SHP77 (cell line): ENCODE measurements at places on chromosomes 1 and 21.

- no peak for DNase-seq
Observed at GRCh38 chr1:60540141-60540540, 466.6 kb upstream of the C1orf87 start.

DNA sequence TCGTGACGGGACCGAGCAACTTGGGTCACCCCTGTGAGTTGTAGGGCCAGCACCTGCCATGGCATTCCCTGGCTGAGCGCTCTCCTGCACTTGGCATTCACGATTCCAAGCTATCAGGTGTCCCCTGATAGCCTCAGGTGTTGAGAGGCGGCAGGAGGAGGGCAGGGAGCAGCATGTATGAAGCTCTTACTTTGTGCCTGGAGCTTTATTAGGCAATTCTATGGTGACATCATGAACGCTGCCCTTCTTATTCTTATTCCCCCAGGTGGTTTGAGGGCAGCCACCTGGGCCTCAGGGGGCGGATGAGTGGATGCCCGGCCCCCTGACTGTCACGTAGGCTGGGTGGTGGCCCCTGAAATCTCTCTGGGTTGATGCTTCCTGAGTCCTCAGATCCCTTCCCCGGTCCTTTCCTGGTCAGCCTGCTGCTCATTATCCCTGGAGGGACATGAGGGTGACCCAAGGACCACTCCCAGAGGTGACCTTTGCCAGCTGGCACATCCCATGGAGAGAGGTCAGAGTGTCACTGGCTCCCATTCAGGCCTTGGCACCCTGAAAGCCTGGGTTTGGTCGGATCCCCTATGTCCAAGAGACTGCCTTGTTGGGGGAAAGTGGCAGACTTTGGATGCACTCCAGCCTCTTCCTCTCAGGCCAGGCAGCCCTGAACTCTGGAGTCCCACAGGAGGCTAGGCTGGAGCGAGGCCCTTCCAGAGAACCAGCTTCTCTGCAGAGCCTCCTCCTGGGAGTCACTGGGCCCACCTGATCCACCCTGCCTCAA, 51.9 kb downstream of the SPSB1 start:
- DNase-seq = no peak

DNA sequence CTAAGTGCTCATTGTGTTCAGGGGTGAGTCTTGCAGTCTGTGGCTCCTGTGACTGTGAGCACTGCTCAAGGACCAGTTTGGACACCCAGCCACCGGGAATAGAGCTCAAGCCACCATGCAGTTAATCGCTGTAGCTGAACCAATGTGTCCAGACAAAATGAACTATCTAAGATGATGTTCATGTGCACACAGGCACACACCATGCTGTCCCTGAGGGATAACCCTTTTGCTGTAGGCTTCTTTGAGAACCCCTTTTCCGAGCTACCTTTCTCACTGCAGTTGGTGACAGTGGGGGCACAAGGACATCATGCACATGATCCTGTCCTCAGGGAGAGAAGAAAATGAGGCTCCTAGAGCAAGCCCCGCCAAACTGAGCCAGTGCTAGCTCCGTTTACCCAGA, 50.6 kb upstream of the CTBS start:
- no peak for DNase-seq

DNA sequence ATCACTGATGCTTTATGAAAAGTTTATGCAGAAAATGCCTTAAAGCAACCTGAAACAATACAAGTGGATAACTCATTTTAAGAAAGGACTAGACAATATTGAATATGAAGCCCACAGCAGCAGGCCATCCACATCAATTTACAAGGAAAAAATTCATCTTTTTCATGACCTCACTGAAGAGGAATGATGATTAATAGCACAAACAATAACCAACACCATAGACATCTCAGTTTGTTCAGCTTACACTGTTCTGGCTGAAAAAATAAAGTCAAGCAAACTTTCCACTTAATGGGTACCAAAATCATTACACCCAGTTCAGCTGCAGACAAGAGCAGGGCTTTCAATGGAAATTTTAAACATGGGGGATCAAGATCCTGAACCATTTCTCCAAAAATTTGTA, 380.6 kb upstream of the NEGR1 start:
- no peak for DNase-seq

DNA sequence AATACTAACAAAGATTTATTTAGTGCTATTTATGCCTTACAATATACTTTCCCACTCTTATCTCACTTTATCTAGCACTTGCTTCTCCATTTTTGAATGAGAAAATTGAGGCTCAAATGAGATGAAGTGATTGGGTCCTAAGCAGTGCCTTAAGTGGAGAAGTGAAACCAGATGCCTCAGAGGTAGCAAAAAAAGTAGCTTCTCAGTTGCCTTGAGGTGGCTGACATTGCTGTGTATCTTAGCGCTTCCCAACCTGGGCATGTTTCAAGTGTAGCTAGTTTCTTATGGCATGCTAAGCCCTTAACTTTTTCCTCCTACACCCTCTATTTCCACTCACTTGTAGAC, 390.4 kb downstream of the OMA1 start:
- no peak for DNase-seq

DNA sequence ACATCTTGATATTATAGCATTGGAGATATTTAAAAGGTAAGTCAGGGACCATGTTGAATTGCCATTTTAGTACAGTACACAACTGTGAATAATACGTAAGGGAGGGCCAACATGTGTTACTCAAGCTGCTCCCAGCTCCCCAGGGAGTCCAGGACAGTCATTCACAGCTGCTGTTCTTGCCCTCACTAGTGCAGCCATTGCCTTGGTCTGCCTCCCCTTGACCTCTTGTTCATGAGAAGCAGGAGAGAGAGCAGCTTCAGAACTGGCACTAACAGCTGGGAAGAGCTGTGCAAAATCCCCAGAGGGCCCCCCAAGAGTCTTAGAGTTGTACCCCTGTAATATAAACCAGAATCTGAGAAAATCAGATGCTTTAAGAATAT, 16.4 kb downstream of the TCEANC2 start:
- DNase-seq = no peak

DNA sequence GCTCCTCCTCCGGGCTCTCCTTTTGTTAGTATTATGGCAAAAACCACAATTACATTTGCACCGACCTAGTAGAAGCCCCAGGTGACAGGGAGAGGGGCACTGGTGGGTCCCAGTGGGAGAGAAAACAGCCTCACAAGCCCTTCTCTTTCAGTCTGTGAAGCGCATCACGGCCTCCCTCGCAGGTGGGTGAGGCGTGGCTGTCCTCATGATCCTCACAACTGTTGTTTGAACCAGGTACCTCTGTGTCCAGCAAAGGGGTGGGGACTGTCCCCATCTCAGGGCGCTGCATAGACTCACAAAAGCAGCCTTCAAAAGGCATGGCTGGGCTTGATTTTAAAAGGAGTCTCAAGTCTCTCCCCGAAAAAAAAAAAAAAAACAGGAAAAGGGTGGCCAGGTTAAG, 7.9 kb upstream of the C2CD2 start:
- no peak for DNase-seq

DNA sequence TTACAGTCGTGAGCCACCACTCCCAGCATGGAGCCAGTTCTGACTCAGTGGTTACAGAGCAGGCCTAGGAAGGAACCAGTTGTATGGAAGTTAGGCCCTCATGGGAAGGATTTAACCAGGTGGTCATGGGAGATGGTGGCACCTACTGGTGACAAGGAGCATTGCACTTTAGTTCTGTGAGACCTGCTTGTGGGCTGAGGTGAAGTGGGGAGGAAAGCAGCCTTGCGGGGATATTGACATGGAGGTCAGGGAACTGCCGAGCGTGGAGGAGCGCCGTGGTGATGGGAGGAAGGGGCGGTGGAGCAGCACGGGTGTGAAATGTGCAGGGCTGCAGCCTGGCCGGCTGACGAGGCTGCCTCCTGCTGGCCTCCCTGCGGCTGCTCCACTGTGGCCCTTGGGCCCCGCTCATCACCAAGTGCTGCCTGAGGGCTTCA, 100.4 kb downstream of the GALNT2 start:
- DNase-seq = peak; percentile 62

DNA sequence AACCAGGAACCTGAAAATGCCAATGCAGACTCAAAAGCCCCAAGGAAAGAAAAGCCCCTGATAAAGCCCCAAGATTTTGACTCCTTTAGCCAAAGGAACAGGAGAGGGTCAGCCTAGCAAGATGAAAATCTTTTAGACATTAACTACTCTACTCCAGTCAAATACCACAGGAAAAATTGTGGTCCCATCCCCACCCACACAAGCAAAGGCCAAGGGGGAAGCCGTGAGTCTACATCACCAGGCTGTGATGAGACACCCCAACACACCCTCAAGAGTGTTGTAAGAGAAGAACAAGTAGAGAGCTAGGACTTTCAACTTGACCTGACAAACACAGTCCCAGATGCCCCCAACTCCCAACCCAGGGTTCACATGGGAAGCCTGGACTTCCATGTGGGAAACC, 192.8 kb upstream of the NR5A2 start:
- no peak for DNase-seq

GRCh38 chr1:209728466-209728865, 23.8 kb downstream of the HSD11B1 start:
- no peak for DNase-seq

DNA sequence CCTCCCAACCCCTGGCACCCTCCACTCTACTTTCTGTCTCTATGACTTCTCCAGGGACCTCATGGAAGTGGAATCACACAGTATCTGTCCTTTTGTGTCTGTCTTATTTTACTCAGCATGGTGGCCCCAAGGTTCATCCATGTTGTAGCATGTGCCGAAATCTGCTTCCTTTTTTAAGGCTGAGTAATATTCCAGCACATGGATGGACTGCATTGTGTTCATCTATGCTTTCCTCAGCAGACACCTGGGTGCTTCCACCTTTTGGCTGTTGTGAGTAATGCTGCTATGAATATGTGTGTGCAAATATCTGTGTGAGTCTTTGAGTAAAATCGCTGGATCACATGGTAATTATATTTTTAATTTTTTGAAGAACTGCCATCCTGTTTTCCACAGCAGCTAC, 1.6 kb upstream of the PFKL start:
- DNase-seq = no peak

GRCh38 chr1:86231076-86231475, 74.5 kb upstream of the COL24A1 start:
- no peak for DNase-seq

GRCh38 chr1:186183970-186184628, 191.0 kb downstream of the TPR start:
- no peak for DNase-seq

- DNase-seq = no peak
Observed at GRCh38 chr21:38308532-38309119, 51.8 kb downstream of the KCNJ15 start.

DNA sequence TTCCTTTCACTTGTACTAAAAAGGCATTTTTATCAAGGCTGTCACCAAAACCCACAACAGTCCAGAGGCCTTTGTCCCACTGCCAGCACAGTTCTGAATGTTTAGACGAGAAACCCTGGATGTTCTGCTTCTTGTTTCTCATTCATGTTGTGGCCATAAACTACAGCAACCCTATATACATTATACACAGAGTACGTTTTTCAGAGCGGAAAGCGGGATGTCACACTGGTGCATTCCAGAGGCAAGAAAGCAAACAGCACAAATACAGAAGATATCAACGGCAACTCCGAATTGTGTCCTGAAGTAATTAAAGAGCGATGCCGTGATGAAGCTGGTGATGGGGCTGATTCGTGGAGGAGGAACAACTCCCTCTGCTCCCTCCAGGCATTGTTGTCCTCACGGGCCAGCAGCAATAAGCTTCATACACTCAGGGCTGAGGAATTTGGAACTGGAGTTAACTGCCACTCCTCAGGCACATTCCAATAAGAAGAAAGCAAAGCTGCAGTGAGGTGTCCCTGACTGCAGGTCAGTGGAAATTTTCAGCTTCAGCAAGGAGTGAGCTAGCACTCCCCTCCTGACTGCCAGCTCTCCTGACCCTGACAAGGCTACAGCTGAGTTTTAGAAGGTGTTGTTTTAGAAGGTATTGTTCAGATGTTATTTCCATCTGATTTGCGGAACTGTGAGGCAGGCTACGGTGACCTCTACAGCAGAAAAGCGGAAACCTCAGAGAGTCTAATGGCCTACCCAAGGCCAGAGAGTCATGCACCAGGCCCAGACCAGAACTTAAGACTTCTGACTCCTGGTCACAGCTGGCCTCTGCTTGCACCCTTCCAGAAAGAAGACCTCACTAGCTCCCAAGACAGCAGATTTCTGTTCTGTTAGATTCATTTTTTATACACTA, 149.0 kb downstream of the TGFBR3 start:
- no peak for DNase-seq

- DNase-seq = no peak
Observed at GRCh38 chr1:11027316-11027715, 14.9 kb downstream of the TARDBP start.

GRCh38 chr1:188904201-188904600, 1573.5 kb downstream of the BRINP3 start:
- no peak for DNase-seq

- DNase-seq = no peak
Observed at GRCh38 chr1:226627050-226627755, 78.6 kb downstream of the STUM start.

GRCh38 chr1:195766709-195767108, 841.5 kb downstream of the KCNT2 start:
- no peak for DNase-seq

- no peak for DNase-seq
Observed at GRCh38 chr1:169031566-169032224, 74.8 kb upstream of the ATP1B1 start.

DNA sequence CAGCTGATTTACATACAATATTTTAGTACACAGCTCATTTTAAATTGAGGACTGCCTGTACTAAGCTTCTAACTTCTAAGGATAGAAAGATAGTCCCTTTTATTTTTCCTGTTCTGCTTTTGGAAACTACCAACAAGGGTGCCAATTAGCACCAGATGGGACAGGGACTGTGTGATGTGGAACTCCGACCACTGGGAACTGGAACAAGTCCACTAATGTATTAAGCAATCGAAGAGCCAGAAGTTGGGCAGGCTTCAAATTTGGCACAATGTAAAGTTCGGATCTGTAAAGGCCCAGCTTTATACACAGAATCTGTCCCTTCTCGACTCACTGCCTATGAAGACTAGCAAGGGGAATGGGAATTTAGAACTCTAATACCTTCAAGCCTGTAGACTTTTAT, 149.3 kb downstream of the ZC3H11B start:
- DNase-seq = no peak

- no peak for DNase-seq
Observed at GRCh38 chr1:216113181-216113580, 310.1 kb downstream of the USH2A start.

GRCh38 chr1:156740237-156740740, 599 bp downstream of the MRPL24 start:
- DNase-seq = peak; percentile 42

- no peak for DNase-seq
Observed at GRCh38 chr1:201689647-201690046, 139.3 kb upstream of the IPO9 start.

GRCh38 chr1:160238408-160238807, 23.9 kb downstream of the DCAF8 start:
- no peak for DNase-seq

- no peak for DNase-seq
Observed at GRCh38 chr1:92739669-92740524, 45.0 kb downstream of the EVI5 start.

- DNase-seq = no peak
Observed at GRCh38 chr1:113021430-113022085, 51.4 kb upstream of the LRIG2 start.

- no peak for DNase-seq
Observed at GRCh38 chr1:176462674-176463378, at the start of gene PAPPA2. Gene PAPPA2 (plus strand): TSS chr1:176463175. CDS start chr1:176556323, 93,148 bp downstream.
